ENCODE measurements at places on chromosomes 4 and X. TPM values are rescaled to one million over a fixed set of nuclear protein-coding genes. Genes with fewer than 3 reads are reported as not detected.

GRCh38 chr4:184762100-184762499, 28.2 kb upstream of the CENPU start:
- no peak for DNase-seq
- H3K4me3 ChIP-seq: no peak overlapping the region
- no peaks in the 10 kb centered on the region for H3K4me1 ChIP-seq

DNA sequence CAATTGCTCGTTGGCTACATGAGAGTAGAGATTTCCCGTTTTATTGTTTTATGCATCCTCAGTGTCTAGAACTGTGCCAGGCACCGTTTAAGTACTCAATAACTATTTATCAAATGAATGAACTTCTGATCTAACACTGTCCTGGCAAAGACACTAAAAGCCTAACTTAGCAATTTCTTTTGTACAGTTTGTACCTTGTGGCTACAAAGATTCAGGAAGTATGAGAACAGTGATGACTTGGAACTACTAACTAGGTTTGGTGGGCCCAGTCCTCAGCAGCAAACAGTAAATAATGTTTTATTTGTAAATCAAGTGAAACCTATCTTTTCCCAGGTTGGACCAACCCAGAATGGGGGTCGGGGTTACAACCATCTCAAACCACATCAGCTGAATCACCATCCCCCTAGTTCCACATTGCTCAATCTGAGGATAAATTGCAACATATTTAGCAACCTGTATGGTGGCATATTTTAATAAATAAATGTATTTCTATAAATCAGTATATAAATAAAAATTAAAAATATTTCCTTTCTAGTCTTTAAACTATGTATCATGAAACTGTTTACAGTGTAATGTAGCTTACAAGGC, 12.3 kb upstream of the SCRG1 start:
- no peak overlapping the region for H3K27ac ChIP-seq
- no peak for DNase-seq
- H3K4me3 ChIP-seq: no peak overlapping the region
- no peaks in the 10 kb centered on the region for H3K4me1 ChIP-seq

- no peaks in the 10 kb centered on the region for H3K27me3 ChIP-seq
- H3K36me3 ChIP-seq: no peaks in the 10 kb centered on the region
- no peak overlapping the region for H3K4me3 ChIP-seq
Measured at GRCh38 chr4:153265306-153266047, 61.2 kb downstream of the TRIM2 start.

DNA sequence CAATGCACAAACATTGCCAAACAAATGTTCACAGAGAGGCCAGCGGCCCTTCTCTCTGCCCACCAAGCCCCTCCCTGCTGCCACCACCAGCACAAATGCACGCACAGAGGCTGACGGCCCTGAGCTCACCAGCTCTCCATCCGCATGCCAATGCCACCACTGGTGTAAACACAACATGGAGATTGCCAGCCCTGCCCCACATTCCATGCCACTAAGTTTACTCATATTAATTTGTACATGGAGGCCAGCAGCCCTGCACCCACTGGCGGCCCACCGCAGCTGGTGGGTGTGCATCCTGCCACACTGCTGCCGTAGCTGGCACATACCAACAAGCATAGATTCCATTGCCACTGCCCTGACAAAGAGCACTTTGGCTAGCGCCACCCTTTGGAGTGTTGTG, 124.0 kb downstream of the CYLC1 start:
- no peaks in the 10 kb centered on the region for H3K27me3 ChIP-seq
- H3K36me3 ChIP-seq: no peaks in the 10 kb centered on the region
- no peak overlapping the region for H3K27ac ChIP-seq
- DNase-seq: no peak

The HSFX4 gene
- total RNA-seq: not detected

The ENOPH1 gene
- total RNA-seq: 43.3 TPM

The PAGE4 gene
- total RNA-seq: not detected
